ENCODE measurements at places on chromosomes 4 and X.

DNA sequence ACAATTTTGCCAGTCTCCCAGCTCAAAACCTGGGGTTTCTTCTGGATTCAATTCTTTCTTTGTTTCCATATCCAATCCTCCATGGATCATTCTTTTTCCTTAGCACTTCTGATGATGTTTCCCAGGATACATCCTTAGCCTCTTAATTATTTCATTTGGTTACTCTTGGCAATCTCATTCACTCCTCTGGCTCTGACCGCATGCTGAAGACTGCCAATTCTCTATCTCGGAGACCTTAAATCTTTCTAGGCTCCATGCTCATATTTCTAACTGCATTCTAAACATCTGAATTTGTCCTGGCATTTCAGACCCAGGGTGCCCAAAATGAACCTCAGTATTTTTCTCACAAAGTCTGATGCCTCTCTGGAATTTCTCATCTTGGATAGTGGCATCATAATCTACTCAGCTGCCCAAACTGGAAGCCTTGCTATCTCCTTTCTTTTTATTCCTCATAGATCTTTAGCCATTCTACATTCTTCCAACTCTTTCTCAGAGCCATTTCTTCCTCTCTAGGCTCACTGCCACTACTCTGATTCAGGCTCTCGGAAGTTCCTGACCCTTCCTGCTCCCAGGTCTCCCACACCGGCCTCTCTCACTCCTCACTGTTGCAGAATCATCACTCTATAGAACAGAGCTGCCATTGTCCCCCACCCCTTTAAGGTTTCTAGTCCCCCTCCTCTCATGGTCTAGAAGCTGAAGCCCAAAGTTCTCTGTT lies 290.2 kb downstream of the CAMK2D start:
- DNase-seq, result no peak

GRCh38 chrX:150766351-150767044 lies 73.3 kb downstream of the MTMR1 start:
- no peak for DNase-seq

DNA sequence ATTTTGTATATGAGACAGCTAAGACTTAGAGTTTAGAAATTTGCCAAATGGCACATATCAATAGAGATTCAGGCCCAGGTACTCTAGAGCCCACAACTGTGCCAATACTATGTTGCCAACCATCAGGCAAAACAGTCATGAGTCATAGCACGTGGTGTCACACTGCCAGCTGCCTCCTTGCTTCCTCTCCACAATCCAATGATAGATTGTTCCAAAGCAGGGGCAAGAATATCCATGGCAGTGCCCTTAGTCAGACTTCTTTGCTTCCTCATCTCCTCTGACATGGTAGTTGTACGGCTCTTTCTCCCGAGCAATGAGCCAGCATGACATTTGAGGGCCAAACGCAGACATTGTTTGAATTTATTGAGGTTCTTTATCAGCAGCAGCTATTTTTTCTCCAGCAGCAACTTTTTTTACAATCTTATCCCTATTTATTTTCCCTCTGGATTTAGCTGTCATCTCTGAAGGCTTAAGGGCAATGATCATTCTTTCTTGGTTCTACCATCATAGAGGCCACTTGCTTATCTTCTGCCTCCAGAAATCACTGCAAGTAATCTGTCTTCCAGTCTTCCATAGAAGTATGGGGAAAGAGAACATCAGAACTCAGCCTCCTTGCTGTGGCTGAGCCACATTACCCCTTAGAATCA lies 169.7 kb downstream of the COL4A6 start:
- DNase-seq, result no peak

GRCh38 chr4:81492606-81493230 lies 21.0 kb upstream of the RASGEF1B start:
- DNase-seq, result peak; percentile 74

- DNase-seq, result no peak
Measured at GRCh38 chrX:12304261-12304660, 166.0 kb downstream of the FRMPD4 start.

- DNase-seq, result no peak
Measured at GRCh38 chrX:13151828-13152517, 107.6 kb upstream of the FAM9C start.

- peak; percentile 40 for DNase-seq
Measured at GRCh38 chrX:152926279-152926678, 28.4 kb downstream of the ZNF185 start.

DNA sequence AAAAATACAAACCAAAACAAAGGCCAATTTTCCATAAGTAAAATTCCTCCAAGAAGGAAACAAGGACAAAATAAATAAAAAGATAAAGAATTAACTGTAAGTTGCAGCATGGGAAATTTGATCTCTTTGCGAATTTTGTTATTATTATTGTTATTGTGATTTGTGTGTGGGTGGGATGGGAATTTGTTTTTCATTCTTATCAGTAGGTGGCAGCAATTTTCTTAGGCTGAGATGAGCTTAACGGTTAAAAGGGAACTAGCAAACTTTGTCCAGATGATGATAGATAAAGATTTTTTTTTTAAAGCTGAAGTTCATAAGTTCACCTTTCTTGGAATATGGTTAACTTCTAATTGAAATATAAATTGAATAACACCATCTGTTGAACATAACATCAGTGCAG lies 83.2 kb upstream of the IL1RAPL2 start:
- no peak for DNase-seq

DNA sequence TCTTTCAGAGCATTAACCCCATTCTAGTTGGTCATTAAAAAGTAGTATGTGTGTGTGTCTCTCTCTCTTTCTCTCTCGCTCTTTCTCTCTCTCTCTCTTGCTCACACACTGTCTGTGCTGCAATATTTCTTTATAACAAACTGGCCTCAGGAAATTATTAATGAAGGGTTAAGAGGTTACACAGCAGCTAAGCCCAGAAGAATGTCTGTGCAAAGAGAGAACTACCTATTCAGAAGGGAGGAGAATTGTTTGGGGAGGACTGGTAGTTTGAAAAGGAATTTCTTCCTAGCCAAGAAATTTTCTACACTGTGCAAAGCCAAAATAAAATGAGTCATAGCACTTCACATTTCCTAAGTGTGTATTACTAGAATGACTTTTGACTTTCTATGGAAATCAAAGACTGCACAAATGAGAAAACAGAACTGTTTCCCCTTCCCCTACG lies 22.2 kb downstream of the PDGFC start:
- no peak for DNase-seq

DNA sequence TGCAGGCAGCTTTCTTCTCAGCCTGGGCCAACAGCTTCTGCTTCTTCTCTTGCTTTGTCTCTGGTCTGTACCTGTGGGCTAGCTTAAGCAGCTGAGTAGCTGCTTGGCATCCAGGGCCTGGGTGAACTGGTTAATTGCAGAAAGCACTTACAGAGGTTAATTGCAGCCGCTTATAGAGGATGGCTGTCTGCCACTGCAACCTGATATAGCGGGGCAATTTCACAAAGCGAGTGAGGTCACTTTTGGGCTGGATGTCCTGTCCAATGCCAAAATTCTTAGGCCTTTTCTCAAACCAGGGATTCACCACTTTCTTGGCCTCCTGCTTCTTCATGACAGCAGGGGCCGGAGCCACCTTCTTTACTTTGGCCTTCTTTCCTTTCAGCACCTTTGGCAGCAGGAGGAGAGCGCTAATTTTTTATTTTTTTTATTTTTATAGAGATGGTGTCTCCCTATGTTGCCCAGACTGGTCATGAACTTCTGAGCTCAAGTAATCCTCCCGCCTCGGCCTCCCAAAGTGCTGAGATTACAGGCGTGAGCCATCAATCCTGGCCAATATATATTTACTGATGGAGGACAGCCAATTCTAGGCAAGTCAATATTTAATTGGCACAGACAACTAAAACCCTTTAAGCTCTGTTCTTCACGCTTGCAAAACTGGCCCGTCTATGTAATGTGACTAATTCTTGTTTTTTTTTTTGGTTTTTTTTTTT lies 61.0 kb downstream of the ENOPH1 start:
- DNase-seq, result no peak

DNA sequence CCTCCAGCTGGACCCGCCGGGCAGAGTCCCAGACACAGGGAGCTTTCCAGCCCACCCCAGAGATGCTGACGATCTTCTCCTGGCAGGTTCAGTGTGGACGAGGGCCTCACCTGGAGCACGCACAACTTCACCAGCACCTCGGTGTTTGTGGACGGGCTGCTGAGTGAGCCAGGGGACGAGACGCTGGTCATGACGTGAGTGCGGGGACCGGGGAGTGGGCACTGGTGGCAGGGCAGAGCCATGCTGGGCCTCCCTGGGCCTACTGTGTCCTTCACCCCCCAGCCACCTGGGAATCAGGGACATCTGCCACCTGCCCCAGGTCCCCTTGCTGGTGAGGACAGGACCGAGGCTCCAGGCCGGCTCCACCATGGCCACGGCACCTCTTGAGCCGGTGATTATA lies 235.6 kb downstream of the AFAP1 start:
- DNase-seq, result no peak

Measured in inflammatory macrophage treated with lipopolysaccharide for 4 hours (primary cell).